ENCODE measurements at places on chromosomes 7 and 10. TPM values are rescaled to one million over a fixed set of nuclear protein-coding genes. Genes with fewer than 3 reads are reported as not detected.

DNA sequence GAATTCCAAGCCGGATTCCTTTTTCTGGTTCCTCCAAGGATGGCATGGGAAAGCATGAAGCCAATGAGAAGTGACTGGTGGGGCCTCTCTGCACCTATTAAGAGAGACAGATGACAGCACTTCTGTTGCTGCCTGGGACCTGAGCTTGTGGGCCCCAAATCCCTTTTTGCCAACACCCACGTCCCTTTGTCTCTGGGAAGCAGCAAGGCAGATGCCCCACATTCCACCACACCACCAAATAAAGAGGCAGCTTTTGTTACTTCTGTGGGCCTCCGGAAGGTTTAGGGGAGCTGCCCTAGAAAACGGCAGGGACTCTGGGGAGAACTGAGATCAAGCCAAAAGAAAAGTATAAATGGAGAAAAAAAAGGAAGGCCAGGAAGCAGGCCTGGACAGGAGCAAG is 3.4 kb downstream of the CCDC136 start:
- DNase-seq, result no peak

ENTPD1 gene
- total RNA-seq, result 26.3 TPM

CACNB2 gene
- total RNA-seq, result 3.3 TPM

GRCh38 chr7:101729241-101729883 is 88.1 kb upstream of the CUX1 start:
- DNase-seq, result no peak
